Activated T-helper 1 cell treated with anti-CD3 and anti-CD28 coated beads, Interleukin-12 subunit alpha, Interleukin-12 subunit beta, Interleukin-2, Interleukin-4 antibody, amounts not matched to agents 30 ng/mL and 10 ng/mL and 1 ng/mL, durations not matched to agents 14 hours and 24 hours and 36 hours (primary cell): ENCODE measurements at places on chromosomes 11 and 22. TPM values are rescaled to one million over a fixed set of nuclear protein-coding genes. Genes with fewer than 3 reads are reported as not detected.

The PNPLA5 gene
- not detected in 2 replicates for total RNA-seq

DNA sequence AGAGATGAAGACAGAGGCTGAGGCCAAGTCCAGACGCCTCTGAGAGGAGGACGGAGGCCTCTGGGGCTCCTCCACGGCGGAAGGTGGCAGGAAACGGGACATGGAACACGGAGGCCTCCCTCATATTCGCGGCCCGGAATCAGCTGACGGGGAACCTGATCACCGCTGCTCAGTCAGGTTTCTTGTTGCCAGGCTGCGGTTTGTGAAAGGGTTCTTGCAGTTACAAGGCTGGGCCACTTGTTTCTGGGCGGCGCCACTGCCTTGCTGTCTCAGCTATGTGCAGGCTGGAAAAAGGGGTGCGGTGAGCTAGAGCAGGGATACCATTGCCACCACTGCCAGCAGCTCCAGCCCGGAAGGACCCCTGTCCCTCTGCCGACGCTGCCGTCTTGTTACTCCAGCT, 10.0 kb upstream of the MMP1 start:
- DNase-seq: no peak

DNA sequence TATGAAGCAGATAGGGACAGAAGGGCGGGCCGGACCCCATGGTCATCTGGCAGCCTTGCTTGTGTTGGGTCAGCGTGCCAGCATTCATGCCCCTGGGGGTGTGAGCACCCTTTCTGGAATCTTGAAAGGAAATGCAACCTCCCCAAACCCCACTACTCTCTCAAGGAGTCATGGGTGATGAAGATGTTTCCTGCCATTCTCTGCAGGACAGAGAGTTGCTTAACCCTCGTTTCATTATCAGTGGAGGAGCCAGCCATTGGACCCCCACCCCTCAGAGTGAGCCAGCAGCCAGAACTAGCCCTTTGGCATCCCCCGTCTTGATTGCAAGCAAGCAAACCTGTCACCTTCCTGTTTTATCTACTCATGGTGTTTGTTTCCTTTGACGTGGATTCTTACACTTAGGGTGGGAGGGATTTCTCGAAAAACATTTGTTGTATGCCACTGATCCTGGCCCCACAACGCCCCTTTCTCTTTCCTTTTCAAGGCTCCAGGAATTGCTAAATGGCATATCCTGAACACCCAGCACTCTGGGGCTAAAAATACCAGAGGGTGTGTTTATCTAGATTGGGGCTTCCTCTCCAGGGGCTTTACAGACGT, 258.3 kb downstream of the ETS1 start:
- no peak for DNase-seq

DNA sequence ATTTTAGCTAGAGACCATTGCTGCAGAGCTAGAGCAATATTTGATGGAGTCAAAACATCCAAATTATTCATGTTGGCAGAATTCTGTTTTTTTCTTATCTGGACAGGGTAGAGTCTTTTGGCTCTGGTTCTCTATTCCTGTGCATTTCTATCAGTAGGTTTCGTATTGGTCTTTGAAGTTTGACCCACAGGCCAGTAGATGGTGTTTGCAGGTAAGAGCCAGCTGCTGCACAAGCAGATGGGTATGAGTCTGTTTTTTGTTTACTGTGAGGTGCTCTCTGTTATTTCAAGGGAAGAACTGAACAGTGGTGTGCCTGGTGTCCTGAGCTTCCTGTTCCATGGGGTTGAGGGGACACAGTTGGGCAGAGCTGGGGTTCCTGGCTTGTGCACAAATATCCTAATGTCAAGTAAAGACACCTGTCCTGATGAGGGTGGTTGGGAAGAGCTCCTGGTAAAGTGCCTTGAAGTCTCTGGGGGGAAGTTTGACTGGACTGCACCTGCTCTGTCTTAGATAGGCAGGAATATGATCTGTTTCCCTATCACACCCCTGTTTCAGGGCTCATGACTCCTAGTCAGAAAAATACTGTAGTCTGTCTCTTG, 34.0 kb upstream of the SLC22A25 start:
- DNase-seq: no peak

DNA sequence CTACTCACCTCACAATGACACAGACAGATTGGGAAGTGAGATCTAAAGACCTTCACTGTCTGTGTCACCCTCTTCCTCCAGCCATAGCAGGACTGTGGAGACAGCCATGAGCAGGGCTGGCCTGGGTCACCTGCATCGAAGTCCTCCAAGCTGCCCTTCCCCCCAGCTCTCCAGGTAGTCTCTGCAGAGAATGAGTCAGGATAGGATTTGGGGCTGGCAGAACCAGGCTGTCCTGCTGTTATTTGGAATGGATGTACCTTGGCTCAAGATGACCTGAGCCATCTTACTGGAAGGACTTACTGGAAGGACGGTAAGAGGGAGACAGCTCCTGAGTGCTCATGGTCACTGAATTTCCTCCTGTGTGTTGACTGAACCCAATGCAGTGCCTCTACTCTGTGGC, 29.2 kb downstream of the GGTLC2 start:
- DNase-seq: no peak

DNA sequence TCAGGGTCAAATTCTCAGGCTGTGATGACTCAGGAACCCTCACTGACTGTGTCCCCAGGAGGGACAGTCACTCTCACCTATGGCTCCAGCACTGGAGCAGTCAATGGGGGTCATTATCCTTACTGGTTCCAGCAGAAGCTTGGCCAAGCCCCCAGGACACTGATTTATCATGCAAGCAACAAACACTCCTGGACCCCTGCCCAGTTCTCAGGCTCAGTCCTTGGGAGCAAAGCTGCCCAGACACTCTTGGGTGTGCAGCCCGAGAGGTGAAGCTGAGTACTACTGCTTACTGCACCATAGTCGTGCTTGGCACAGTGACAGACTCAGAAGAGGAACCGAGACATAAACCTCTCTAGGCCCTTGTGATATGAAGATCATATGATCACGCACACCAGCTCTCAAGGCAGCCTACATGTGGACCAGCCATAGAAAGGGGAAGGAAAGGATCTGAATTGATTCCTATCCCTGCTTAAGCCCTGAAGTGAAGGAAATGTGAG, 58.2 kb downstream of the ZNF280B start:
- no peak for DNase-seq
